Body of pancreas (tissue), 4 donors: ENCODE measurements at places on chromosomes 7 and 10.
A peak's percentile ranks its signal among the peaks of the same experiment; 100 is the strongest.

GRCh38 chr10:117860823-117861222, 185.9 kb downstream of the RAB11FIP2 start:
- no peak for DNase-seq

DNA sequence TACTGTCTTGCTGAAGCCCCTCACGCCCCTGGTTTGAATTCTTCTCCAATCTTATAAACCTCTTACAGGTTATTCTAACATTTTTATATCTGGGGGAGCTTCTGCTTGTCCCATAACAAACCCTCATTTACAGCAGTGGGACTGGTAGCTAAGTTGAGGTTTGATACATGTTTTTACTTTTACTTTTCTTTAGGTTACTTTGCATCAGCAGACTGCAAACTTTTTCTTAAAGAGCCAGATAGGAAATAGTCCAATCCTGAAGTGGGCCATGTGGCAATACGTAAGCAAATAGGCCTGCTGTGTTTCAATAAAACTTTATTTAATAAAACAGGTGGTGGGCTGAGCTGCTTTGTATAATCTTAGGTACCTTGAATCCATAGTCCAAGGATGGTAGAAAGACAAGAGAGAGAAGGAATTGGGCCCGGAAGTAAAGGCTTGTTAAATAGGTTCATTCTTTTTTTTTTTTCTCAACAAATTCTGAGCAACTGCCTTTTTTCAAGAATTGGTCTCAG, 27.3 kb downstream of the RAB18 start:
- DNase-seq: no peak

DNA sequence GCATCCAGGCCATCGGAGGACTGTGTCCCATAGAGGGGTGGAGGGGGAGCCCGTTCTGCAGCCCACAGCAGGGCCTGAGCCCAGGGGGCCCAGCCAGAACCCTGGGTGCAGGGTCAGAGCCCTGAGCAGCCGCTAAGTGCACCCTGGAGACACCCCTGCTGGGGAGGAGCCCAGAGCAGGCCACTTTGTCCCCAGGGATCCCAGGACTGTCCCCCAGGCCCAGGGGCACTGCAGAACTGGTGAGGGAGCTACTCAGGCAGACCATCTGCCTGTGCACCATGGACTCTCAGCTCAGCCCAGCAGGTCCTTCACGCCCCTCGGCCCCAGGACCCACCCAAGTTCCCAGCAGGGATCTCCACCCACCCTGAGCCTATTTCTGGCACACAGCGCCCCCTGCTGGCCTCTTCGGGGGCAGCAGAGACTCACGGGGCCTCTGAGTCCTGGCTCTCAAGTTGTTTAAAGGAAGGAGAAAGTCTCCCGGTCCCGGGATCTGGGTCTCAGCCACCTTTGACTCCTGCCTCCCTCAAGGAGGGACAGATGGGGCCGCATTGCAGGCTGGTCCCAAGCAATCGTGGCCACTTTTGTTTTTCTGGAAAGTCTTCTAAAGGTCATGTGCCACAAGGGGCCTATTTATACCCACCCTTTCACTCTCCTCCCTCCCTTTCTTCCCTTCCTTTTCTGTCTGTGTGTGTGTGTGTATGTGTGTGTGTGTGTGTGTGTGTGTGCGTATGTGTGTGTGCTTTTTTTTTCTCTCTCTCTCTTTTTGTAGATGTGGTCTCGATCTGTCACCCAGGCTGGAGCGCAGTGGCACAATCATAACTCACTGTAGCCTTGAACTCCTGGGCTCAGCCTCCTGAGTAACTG, 90.3 kb downstream of the MYL10 start:
- DNase-seq: peak; percentile 66

GRCh38 chr7:117673839-117674238, 194.0 kb downstream of the CFTR start:
- DNase-seq: no peak

GRCh38 chr7:77575187-77575586, 38.1 kb downstream of the PTPN12 start:
- DNase-seq: no peak

GRCh38 chr7:154686305-154686704, 316.6 kb downstream of the PAXIP1 start:
- DNase-seq: no peak

- DNase-seq: no peak
Measured at GRCh38 chr10:85614981-85615380, 751.6 kb downstream of the GRID1 start.

DNA sequence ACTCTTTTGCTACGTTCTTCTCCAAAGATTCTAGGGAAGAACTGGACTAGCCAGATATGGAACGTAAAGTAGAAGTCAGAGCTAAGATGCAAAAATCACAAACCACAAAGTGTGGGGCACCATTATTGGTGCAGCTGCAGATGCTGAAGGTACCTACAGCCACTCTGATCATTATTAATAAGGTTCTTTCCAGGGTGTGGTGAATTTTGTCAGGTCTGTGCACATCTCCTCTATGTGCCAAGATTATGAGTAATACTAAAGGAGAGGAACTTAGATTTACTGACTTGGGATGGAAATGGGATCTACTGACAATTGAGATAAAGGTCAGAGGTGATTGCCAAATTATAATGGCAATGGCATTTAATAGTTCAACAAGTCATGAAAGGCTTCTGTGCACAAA, 148.2 kb downstream of the RAPGEF5 start:
- DNase-seq: no peak

DNA sequence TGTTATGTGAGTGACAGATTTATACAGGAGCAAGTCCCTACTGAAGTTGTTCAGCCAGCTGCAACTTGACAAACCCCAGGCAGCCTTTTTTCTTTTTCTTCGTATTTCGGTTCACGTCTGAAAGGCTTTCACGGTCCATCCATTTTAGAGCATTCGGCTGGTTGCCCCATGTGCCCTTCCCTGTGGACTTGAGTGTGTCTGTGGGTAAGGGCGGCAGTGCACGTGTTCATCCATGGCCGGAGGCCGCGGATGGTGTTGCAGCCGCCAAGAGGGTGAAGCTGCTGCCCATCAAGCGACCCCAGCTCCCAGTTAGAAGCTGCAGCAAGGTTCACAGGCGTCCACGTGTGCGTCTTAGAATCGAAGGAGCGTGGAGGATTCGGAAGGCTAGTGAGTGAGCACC, 35.9 kb downstream of the PPP2R2D start:
- DNase-seq: no peak

DNA sequence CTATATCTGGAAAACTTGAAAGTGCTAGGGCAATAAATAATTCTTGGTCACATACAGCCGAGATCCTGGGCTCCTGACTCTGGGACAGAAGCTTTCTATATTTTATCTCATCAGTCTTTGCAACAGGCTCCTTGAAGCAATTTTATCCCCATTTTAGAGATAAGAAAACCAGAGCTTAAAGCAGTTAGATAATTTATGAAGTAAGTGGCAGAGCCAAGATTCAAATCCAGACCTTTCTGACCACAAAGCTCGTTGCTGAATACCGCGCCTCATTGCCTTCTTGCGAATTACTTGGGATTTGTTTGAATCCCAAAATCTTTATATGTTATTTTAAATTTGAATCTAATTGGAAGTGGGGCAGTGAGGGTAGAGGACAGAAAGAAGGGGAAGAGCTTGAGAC, 106.0 kb downstream of the TCF7L2 start:
- DNase-seq: no peak

- DNase-seq: no peak
Measured at GRCh38 chr10:116833986-116834985, 15.0 kb upstream of the ENO4 start.

GRCh38 chr7:73885975-73886798, 25.2 kb downstream of the TMEM270 start:
- peak; percentile 35 for DNase-seq

GRCh38 chr10:109922358-109922975, 844 bp downstream of the XPNPEP1 start:
- DNase-seq: no peak

GRCh38 chr10:5744849-5745248, 60.2 kb downstream of the TASOR2 start:
- no peak for DNase-seq

- no peak for DNase-seq
Measured at GRCh38 chr7:13879143-13879542, 110.3 kb downstream of the ETV1 start.

GRCh38 chr7:124692425-124692824, 73.2 kb downstream of the GPR37 start:
- DNase-seq: no peak

DNA sequence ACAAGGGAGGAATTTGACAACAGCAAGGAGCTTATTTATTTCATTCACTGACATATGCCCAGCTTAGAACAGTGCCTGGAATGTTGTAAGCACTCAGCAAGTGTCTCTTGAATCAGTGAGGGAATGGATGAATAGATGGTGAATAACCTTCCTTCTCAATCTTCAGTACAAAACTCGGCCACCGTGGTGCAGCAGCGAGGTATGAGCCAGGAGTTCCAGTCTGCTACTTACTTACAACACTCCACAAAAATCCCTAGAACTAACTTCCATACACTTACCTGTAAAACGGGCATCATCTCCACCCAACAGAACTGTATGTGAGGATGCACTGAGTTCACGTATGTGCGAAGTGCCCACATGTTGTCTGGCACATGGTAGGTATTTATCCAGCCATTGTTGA, 237.4 kb downstream of the WDR11 start:
- DNase-seq: no peak

GRCh38 chr7:100130608-100131453, 4.1 kb downstream of the MBLAC1 start:
- DNase-seq: peak; percentile 84

- no peak for DNase-seq
Measured at GRCh38 chr7:106723398-106723797, 62.4 kb upstream of the CCDC71L start.

- DNase-seq: peak; percentile 61
Measured at GRCh38 chr7:112080441-112080840, 125.8 kb downstream of the DOCK4 start.

DNA sequence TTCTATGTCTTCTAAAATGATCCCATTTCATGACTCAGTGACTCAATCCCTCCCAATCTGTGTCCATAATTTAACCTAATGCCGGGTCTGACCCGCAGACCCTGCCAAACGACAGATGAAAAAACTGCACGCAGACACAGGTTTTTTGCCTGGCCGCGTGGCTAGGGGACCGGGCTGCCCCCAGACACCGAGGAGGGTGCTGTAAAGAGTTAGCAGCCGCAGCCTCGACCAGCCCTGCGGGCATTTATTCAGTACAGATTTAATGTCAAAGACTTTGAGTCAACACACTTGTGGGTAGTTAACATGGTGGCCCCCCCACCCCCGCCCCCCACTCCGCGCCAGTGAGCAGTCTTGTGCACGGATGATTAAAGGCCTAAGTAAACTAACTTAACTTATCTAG, 1324.7 kb downstream of the GATA3 start:
- no peak for DNase-seq

DNA sequence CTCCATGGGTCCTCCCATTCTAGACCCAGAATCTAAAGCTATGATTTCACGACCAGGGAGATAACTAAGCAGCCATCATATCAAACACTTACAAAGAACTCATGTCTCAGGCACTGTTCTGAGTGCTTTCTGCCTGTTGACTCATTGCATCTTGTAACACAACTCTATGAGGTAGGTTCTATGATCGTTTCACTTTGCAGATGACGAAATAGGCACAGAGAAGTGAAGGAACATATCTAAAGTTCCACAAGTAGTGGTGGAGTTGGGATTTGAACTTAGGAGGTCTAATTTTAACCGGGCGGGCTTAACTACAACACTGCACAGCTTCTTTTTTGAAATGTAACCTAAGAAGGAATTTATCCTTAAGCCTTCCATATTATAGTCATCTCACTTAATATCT, 2.9 kb downstream of the RBP4 start:
- no peak for DNase-seq

DNA sequence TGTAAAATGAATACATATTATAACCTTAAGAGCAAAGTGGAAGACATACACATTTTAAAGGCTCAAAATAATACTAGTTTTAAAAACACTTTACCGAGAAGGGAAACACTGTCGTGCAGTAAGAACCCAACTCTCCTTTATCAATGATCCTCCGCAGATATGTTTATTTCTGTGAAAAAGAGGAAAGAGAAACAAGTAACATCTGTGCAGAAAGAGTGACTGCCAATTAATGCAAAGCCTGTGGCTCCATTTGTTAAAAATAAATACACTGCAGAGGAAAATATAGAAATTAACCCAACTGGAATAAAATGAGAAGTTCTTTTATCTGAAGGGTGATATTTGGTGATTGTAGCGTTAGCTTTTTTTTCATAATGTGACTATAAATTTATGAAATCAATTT, 62.7 kb downstream of the HGF start:
- DNase-seq: no peak
